ENCODE measurements at places on chromosomes 7 and 10. TPM values are rescaled to one million over a fixed set of nuclear protein-coding genes. Genes with fewer than 3 reads are reported as not detected.

Gene CHCHD3
- polyA plus RNA-seq: 87.3 TPM

Gene SCRN1
- polyA plus RNA-seq: 67.9 TPM

Gene OR2A7
- polyA plus RNA-seq: 7.0 TPM

Gene ACHE
- polyA plus RNA-seq: 3.2 TPM

Gene GOLGA7B
- 0.42 TPM for polyA plus RNA-seq

Gene HOXA4
- polyA plus RNA-seq: 22.5 TPM

Gene RP9
- polyA plus RNA-seq: 38.7 TPM

Gene FAM53B
- polyA plus RNA-seq: 24.3 TPM
